ENCODE measurements at places on chromosomes 4 and X.

DNA sequence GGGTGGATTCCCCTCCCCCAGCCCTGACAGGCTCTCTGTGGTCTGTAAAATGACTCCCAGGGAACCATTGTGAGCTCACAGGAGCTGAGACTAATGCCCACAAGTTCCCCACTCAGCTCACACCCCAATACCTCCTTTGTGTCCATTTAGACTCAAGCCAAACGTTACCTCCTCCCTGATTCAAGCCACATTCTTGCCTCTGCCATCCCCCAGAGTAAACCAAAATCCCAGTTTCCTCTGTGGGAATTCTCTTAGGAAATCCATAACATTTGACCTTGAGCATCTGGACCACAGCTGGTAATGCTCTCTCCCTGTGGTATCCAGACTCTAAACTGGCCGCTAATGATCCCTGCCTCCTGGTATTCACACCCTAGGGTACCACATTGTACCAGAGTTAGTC lies 26.3 kb upstream of the KDM5C start:
- no peak for DNase-seq

GRCh38 chrX:104098919-104099318 lies 13.4 kb upstream of the ZCCHC18 start:
- no peak for DNase-seq

GRCh38 chr4:85587952-85588351 lies 113.0 kb downstream of the ARHGAP24 start:
- no peak for DNase-seq

DNA sequence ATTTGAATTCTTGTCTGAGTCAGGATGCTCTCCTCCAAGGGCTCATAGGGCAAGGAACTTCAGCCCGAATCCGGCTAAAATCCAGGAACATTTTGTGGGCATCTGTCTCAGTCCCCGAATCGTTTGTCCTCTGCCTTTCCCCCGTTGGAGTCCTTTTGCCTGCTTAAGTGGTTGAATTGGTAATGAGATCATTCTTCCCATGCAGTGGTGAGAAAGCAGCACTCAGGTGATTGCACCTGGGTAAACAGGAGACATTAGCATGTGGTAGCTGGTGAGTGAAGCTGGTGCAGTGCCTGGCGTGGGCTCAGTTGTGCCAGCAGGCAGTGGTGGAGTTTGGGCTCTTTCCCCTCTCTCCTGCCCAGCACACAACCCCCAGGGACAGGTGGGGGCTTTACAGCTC lies 61.9 kb upstream of the MTM1 start:
- DNase-seq, result no peak

DNA sequence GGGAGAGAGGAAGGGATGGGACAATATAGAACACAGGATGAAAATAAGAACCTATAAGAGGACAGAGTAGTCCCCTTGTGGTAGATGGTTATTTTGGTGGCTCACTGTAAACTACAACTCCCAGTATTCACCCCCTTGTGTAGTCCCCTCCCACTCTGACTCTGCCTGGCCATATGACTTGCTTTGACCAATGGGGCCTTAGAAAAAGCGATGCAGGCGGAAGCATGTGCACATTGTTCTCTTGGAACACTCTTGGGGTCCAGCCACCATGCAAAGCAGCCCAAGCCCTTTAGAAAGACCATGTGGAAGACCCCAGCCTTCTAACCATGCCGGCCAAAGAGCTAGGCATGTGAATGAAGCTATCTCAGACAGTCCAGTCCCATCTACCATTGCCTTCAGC lies 415.0 kb downstream of the BCOR start:
- no peak for DNase-seq

DNA sequence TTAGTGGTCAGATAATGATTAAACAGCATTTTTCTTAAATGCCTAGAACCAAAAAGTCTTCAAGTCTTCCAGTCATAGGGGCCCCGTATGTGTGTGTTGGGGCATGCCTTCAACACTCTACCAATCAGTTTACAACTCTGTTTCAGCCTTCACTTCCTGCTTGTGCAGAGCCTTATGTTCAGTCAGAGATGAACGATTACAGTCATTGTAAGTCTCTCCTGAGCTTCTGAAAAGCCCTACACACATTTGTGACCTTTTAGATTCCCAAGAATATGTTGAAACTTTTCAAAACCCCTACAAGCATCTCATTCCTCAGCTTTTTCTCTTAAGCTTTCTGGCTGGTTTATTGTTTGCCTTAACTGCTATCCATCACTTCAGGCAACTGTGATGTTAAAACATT lies 591.2 kb downstream of the ZNF674 start:
- DNase-seq, result no peak

DNA sequence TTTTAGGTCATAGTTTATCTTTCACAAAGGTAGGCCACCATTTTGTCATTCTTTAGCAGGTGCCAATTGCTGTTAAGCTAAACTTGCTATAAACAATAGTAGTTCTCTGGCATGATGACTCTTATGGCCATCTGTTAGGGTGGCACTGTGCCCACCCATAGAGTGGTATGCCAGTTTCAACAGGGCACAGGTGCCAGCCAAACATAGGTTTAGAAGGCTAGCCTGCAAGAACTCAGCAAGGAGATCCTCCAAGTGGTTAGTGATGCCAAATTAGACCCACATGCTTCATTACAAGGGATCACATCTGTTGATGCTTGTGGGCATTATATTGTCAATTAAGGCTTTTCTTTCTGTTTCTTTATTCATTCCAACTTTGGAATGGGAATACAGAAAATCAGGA lies 204.5 kb downstream of the FMR1NB start:
- no peak for DNase-seq

- DNase-seq, result no peak
These were observed 194.6 kb upstream of the STK26 start for GRCh38 chrX:131828482-131828881.

GRCh38 chr4:70902577-70903290 lies 565 bp downstream of the MOB1B start:
- no peak for DNase-seq

- DNase-seq, result peak; percentile 75
These were observed at the start of gene C1GALT1C1 for GRCh38 chrX:120629667-120630537. C1GALT1C1 (minus strand) TSS chrX:120630054; CDS start chrX:120627166, 2,888 bp downstream.

DNA sequence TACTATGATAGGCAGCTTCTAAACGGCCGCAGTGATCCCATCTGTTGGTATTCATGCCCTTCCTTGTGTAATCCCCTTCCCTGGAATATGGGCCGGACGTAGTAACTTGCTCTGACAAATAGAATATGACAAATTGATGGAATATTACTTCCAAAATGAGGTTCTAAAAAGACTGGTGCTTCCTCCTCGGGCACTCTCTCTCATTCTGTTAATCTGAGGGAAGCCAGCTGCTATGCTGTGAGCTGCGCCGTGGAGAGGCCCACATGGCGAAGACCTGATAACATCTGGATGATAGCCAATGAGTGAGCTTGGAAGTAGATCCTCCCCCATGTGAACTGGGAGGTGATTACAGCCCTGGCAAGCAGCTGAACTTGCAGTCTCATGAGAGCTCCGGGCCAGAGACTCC lies 27.2 kb upstream of the SLC25A4 start:
- DNase-seq, result no peak

GRCh38 chrX:63421411-63421810 lies 70.3 kb upstream of the SPIN4 start:
- DNase-seq, result no peak

DNA sequence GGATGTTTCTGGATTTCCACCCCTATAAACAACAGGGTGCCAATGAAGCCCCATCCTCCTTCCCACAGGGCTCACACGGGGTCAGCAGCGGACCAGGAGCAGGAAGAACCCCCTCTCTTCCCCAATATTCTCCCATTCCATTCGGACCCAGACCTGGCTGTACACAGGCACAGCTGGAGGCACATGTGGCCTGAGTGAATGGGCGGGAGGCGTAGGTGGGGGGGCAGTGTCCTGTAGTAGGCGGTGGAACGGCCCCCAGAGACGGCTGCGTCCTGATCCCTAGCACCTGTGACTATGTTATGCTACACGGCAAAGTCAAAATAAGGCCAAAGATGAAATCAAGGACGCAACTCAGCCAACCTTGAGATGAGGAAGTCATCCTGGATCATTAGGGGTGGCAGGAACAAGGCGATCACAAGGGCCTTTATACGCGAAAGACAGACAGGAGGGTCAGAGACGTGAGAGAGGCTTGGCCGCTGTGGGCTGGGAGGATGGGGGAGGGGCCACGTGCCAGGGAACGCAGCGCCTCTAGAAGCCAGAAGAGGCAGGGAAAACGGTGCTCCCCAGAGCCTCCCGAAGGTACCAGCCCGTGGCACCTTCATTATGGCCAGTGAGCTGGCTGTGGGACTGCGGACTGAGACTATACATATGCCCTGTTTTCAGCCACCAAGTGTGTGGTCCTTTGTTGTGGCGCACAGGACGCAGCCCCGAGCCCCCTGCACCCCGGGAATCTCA lies 75.6 kb downstream of the WFS1 start:
- DNase-seq, result no peak

DNA sequence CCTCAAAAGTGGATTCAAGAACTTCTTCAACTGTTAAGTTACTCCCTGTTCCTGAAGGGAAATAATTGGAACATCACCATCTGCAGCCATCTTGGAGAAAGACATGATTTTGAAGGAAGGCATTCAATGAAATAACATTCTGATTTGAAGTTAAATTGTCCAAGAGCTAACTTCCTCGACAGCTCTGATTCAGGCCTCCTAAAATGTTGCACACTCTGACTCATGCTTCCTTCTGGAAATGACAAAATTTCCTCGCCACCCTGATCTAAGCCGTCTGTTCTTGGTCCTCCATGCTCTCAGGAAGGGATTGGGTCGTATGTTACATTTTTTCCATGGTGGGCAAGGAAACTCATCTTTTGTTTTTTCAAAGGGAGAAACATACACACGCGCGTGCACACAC lies 496.9 kb upstream of the DIPK2B start:
- no peak for DNase-seq

- no peak for DNase-seq
These were observed 429 bp downstream of the UVSSA start for GRCh38 chr4:1347410-1347864.

GRCh38 chr4:104743215-104743653 lies 248.5 kb upstream of the CXXC4 start:
- DNase-seq, result no peak

DNA sequence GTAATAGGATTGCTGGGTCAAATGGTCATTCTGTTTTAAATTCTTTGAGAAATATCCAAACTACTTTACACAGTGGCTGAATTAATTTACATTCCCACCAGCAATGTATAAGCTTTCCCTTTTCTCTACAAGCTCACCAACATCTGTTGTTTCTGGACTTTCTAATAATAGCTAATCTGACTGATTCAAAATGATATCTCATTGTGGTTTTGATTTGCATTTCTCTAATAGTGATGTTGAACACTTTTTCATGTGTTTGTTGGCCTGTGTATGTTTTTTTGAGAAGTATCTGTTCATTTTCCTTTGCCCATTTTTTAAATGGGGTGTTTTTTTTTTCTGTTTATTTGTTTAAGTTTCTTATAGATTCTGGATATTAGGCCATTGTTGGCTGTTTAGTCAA lies 659.0 kb upstream of the GNPDA2 start:
- DNase-seq, result no peak

DNA sequence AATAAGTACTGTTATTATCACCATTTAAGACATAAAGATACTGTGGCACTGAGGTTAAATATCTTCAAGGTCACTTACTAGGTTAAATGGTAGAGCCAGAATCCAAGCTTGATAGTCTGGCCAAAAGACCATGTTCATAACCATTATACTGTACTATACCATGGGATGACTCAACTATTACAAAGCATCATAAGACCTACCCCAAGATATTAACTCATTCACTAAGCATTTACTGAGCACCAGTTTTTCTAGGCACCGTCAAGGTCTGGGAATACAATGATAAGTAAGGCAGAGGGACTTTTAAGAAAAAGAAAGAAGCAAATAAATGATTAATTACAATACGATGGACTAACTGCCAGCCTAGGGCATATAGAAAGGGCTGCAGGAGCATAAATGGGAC lies 95.5 kb upstream of the KCTD8 start:
- no peak for DNase-seq

DNA sequence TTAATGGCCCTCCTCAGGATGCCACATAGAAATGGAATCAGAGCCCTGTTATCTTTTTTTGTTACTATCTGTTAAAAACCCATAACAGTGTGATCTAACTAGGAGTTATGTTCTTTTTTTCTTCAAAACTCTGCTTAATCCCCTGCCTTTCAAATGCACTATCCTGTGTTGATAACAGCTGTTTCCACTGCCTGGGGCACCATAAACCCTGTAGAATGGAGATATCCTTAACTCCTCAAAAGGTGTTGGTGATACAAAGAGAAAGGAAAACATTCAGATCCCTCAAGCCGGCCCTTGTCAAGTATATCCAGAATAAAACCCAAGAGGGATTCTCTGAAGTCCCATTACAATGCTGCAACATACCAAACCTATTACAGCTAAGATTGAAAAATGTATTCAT lies 108.6 kb downstream of the ACTRT1 start:
- no peak for DNase-seq

DNA sequence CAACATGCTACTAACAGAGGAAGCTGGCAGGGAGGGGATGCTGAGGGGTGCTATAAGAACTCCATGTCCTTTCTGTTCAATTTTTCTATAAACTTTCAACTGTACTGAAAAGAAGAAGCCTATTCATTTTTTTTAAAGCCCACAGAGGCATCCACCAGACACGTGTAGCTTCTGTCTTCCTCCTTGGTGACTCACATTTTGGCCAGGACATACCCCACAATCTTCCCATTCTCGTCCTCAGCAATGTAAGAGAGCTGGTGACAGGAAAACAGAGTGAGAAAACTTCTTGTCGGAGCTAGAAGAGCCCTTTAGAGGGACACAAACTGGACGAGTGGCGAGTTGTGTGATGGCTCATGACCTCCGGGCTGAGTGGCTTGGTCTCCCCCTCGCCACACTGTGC lies 1.1 kb downstream of the NAA10 start:
- no peak for DNase-seq

- no peak for DNase-seq
These were observed 13.1 kb upstream of the EOLA1 start for GRCh38 chrX:149527705-149528104.

- no peak for DNase-seq
These were observed 145.5 kb downstream of the ANXA5 start for GRCh38 chr4:121551271-121551670.

DNA sequence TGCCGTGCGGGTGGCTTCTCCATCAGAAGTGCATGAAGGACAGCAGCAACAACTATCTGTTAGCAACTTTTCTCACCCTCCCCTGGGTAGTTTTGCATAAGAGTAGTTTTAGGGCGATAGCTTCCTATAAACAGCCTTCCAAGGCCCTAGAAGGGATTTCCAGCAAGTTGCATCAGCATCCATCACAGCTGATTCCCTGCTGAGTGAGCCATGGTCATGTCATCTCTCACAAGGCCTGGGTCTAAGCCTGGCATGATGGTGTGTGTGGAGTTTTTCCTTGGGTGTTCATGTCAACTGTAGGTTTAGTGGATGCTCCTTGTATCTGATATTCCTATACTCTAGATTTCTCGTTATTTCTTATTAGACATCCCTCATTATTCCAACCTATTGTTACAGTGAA lies 2324.7 kb upstream of the AGA start:
- no peak for DNase-seq

GRCh38 chr4:8235224-8235623 lies 34.3 kb upstream of the HTRA3 start:
- no peak for DNase-seq

- DNase-seq, result no peak
These were observed 28.0 kb downstream of the PDHA2 start for GRCh38 chr4:95867919-95868318.

Measured in activated T-helper 1 cell treated with anti-CD3 and anti-CD28 coated beads, Interleukin-2, amount 50 U/mL, for 16 hours (primary cell).